Stimulated activated CD4-positive, alpha-beta T cell treated with anti-CD3 and anti-CD28 coated beads, Interleukin-12 subunit alpha, Interleukin-12 subunit beta, amount 100 ng/mL, for 48 hours (primary cell): ENCODE measurements at places on chromosomes 2 and 18.

- no peak for DNase-seq
These were observed 223.1 kb upstream of the SIX3 start for GRCh38 chr2:44718431-44718830.

- DNase-seq = no peak
These were observed 216.7 kb downstream of the GBX2 start for GRCh38 chr2:235951493-235951892.

DNA sequence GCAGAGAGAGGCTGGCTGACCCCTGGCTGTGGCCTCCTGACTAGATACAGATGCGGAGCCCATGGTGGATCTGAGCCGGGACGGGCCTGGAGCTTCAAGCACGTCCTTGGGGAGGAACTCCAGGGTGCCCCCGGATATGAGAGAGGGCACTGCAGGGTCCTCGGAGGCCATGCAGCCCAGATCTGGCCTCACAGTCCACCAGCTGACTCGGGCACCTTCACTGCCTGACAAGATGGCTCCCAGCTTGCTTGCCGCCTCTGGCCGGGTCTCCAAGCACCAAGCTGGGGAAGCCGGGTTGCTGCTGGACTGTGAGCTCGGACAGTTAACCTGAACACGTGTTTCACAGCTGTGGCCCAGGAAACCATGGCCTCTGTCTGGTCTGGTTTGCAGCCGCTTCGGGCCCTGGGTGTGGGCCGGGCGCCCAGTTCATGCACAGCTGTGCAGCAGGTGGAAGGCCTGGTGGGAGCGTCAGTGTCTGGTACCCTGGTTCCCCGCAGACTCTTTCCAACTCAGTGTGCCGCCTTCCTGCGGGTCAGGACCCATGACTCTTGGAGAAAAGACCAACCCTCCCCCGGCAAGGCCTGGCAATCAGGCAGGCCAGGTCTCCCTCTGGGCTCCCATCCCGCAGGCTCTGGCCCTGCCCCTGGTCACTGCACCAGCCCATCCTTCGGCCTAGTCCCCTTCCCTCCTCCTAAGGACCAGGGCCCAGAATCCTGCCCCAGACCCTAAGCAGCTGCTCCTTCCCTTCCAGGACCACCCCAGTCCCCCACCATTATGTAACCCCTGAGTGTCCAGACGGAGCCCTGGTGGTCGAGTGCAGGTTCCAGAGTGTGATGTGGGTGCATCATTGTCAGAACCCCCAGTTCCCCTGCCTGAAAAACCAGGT is 74.6 kb upstream of the OTOS start:
- DNase-seq = no peak

GRCh38 chr18:13025233-13025632 is 34.1 kb downstream of the CEP192 start:
- no peak for DNase-seq

DNA sequence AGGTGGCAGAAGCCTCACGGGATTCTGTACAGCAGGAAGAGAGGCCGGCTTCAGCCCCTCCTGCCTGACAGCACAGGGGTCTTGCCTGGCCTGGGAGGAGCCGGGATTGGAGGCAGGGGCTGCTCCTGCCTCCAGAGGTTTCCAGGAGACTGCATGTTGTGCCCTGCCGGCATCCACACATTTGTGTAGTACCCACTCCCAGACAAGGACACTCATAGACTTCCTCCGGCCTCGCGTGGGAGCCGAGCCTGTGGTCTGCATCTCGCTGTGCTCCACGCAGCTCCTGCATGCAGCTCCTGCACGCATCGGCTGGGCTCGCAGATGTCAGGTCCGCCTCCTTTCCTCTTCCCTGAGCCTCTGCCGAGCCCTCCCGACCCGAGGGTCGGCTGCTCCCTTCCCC is 34.7 kb downstream of the TPO start:
- no peak for DNase-seq

DNA sequence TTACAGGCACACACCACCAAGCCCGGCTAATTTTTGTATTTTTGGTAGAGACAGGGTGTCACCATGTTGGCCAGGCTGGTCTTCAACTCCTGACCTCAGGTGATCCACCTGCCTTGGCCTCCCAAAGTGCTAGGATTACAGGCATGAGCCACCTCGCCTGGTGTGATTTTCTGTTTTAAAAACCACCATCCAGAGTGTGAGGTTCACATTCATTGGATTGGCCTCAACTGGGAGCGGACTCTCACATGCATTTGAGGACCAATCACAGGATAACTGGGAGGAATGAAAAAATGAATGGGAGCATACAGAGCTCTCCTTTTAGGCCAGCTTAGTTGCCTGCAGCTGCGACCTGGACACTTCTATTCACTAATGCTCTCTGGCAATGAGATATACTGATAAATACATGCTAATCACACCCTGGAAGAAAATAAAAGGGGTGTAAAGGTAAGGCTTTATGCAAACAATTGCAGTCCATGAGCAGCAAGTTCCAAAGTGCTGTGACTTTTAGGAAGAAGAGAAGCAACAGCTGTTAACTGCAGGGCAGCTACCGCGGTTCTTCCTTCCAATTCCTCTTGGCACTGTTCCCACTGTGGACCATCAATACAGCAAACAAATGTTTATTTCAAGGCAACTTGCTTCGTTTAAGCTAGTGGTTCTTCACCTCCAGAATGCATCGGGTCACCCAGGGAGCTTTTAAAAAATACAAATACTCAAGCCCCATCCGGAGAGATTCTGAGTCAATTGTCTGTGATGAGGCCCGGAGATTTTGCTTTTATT is 49.5 kb upstream of the FZD5 start:
- no peak for DNase-seq

DNA sequence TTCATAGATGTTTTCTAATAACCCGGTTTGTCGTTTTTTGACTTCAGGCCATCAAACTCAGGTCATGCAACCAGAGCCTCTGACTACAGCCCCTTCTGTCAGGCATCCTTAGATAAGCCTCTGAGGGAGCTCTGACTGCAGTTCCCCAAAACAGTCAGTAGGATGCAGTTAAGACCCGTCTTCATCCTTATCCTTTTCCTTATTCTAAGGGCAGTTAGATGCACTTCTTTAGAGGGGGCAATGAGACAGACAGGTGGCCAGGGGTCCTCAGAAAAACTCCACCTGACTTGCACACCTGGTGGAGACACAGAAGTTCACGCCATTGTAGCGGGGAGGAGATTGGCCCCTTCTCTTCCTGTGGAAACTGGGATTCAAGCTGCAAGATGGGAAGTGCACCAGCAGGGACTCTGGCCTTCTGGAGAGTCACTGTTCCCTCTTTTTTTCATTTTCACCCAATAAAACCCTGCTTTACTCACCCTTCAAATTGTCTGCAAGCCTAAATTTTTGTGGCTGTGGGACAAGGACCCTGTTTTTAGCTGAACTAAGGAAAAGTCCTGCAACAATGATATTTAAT is 104.8 kb upstream of the TFPI start:
- no peak for DNase-seq

- DNase-seq = no peak
These were observed 139.6 kb upstream of the TRIB2 start for GRCh38 chr2:12577091-12577490.

DNA sequence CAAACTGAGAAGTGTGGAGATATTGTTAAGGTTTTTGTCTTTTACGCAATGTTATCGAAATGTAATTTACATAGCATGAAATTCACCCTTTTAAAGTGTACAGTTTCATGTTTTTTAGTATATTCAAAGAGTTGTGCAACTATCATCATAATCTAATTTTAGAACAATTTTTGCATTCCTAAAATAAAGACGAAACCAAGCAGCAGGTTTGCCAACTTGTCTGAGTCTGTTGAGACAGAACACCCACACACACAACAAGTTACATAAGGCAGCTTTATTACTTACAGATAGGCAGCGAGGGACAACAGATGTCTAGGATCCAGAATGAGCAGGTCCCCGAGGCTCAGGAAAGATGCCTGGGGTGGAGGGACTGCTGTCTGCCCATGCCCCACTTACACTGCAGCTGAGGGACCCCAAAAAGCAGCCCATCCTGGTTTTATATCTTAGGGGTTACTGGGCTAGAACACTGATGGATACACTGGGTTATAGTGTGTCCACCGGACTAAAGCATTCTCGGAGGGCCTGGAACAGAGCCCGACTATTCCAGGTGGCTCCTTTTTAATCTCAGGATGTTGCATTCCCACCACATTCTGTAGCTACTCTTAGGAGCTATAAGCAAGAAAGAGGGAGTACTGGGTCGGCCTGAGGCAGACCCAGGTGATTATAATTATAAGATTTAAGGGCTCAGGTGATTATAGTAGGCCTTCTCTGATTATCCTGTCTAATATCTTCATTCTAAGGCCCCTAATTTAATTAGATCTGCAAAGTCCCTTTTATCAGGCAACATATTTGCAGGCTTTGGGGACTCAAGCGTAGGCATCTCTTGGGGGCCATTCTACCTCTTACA is 150.2 kb upstream of the DOK6 start:
- DNase-seq = no peak

DNA sequence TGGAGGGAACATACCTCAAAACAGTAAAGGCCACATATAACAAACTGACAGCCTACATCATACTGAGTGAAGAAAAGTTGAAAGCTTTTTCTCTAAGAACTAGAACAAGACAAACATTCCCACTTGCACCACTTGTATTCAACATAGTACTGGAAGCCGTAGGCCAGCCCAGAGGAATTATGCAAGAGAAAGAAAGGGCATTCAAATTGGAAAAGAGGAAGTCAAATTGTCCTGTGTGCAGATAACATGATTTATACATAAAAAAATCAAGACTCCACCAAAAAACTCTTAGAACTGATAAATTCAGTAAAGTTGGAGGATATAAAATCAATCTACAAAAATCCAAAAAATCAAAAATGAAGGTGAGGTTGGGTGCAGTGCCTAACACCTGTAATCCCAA is 8.0 kb upstream of the KDM3A start:
- no peak for DNase-seq

- DNase-seq = no peak
These were observed 50.3 kb downstream of the ITGB1BP1 start for GRCh38 chr2:9373047-9373446.

DNA sequence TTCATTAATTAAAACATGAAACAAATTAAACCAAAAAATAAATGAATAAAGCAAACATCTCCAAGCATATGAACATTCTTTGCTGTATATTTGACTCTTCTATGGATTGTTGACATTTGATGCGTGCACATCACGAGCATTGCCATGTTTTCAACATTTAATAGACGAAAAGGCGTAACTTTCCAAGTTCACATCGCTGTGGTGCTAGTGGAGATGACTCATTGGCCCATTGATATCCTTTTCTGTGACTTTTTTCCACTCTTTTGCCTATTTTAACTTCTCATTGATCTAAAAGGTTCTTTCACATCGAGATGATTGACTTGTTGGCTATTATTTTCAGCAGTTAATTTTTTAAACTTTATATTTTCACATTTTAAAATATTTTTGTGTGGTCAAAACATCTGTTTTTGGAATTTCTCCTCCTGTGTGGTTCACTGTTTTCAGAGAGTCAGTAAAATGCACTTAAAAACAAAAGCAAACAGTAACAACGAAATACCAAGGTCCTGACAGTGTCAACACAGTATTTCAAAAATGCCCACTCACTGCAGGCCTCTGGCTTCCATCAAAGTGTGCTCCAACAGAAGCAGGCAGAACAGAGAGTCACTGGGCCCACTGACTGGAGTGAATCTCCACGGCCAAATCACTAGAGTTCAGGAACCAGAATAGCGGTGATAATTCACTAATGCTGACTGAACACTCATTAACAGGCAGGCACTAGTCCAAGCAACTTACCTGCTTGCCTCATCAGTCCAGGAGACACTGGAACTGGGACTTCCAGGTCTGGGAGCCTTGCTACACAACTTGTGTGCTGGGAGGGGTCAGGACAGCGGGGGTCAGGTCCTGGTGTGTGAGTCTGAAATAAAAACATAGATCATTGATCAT is 372.2 kb upstream of the SMIM21 start:
- no peak for DNase-seq
